HFFc6 (cell line): ENCODE measurements at places on chromosomes 4 and X. TPM values are rescaled to one million over a fixed set of nuclear protein-coding genes. Genes with fewer than 3 reads are reported as not detected.

GRCh38 chr4:47643845-47644244 lies 158.8 kb downstream of the ATP10D start:
- DNase-seq, result no peak
- no peak overlapping the region for H3K4me3 ChIP-seq
- peaks cover 45% of the 10 kb centered on the region for H3K4me1 ChIP-seq
- H3K27ac ChIP-seq, result no peak overlapping the region

Gene XKRX
- not detected in 3 replicates for total RNA-seq

DNA sequence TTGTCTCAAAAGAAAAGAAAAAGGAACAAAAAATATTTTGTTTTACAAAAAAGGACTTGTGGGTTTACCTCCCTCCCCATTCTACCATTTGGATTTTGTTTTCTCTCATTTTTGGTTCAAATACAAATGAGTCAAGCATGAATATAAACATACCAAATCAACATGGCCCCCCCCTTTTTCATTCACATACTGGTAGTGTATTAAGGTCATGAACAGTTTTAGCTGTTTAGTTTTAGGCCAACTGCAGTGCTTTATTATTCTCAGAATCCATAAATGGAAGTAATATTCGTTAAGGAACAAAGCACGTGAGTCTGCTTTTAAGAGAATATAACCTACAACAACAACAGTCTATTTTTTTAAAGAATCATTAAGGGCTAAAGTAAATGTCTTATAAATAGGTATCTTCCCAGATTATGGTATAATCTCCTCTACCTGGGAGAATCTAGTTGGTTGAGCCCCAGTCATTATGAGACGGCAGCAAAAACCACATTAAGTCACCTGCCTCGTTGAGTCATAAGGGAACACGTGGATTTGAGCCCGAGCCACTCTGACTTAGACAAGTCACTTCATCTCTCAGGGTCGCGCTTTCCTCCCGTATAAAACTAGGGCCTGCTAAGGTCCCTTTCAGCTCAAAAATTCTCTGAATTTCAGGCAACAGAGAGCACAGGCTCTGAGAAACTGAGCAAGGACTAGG lies 26.7 kb downstream of the BCLAF3 start:
- no peaks in the 10 kb centered on the region for H3K27me3 ChIP-seq
- H3K4me3 ChIP-seq, result no peak overlapping the region
- no peak for DNase-seq
- H3K27ac ChIP-seq, result no peak overlapping the region

DNA sequence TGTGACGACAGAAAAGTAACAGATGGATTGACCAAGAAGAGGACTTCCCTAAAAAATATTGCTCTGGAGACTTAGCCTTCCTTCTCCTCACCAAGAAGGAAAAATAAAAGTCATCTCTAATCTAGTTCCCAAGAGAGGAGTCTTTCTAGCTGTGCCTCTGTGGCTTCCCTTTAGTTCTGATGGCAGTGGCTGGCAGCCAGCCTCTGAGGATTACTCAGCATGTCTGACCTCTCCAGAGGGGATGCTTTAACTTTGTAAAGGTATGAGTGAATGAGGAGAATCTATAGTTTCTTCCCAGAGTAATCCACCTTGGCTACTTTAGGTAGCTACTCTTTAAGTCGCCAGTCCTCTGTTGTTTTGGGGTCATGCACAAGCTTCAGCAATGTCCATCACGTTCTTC lies 163.9 kb upstream of the KIT start:
- H3K27ac ChIP-seq, result peak overlapping the region; percentile 48; the same call in 1 of the 2 replicates
- H3K4me1 ChIP-seq, result peaks cover 33% of the 10 kb centered on the region
- H3K27me3 ChIP-seq, result peaks cover 8% of the 10 kb centered on the region

GRCh38 chr4:106277140-106277675 lies 38.8 kb downstream of the TBCK start:
- H3K4me1 ChIP-seq, result peaks cover 26% of the 10 kb centered on the region
- no peak overlapping the region for H3K4me3 ChIP-seq
- H3K27ac ChIP-seq, result peak overlapping the region; percentile 25; the same call in 1 of the 2 replicates
- H3K36me3 ChIP-seq, result peaks cover 15% of the 10 kb centered on the region

GRCh38 chr4:118969359-118969758 lies 80.7 kb downstream of the SYNPO2 start:
- H3K27ac ChIP-seq, result no peak overlapping the region
- H3K27me3 ChIP-seq, result no peaks in the 10 kb centered on the region
- DNase-seq, result peak; percentile 60
- peaks cover 40% of the 10 kb centered on the region for H3K4me1 ChIP-seq
- H3K4me3 ChIP-seq, result peak overlapping the region; percentile 74; the same call in 1 of the 2 replicates
- no peaks in the 10 kb centered on the region for H3K36me3 ChIP-seq

- H3K4me1 ChIP-seq, result peaks cover 60% of the 10 kb centered on the region
- DNase-seq, result peak; percentile 21
- no peak overlapping the region for H3K4me3 ChIP-seq
- peaks cover 20% of the 10 kb centered on the region for H3K36me3 ChIP-seq
- no peak overlapping the region for H3K27ac ChIP-seq
- H3K27me3 ChIP-seq, result no peaks in the 10 kb centered on the region
Measured at GRCh38 chrX:22395372-22395771, 122.7 kb downstream of the CBLL2 start.

Gene APBB2
- total RNA-seq, result 33.0 to 44.6 TPM (median 40.6 TPM) in 3 replicates

- H3K27ac ChIP-seq, result no peak overlapping the region
- H3K4me3 ChIP-seq, result no peak overlapping the region
- H3K4me1 ChIP-seq, result no peaks in the 10 kb centered on the region
- no peak for DNase-seq
Measured at GRCh38 chrX:43530837-43531236, 125.3 kb upstream of the MAOA start.

GRCh38 chr4:93394545-93395081 lies 433.9 kb upstream of the ATOH1 start:
- no peaks in the 10 kb centered on the region for H3K36me3 ChIP-seq
- no peak overlapping the region for H3K27ac ChIP-seq
- no peak overlapping the region for H3K4me3 ChIP-seq

GRCh38 chr4:174553828-174554227 lies 31.5 kb upstream of the HPGD start:
- DNase-seq, result no peak
- no peak overlapping the region for H3K4me3 ChIP-seq
- no peaks in the 10 kb centered on the region for H3K4me1 ChIP-seq
